ENCODE measurements at places on chromosomes 4 and X.

GRCh38 chrX:148728901-148729300 lies 228.5 kb downstream of the AFF2 start:
- no peak for DNase-seq

DNA sequence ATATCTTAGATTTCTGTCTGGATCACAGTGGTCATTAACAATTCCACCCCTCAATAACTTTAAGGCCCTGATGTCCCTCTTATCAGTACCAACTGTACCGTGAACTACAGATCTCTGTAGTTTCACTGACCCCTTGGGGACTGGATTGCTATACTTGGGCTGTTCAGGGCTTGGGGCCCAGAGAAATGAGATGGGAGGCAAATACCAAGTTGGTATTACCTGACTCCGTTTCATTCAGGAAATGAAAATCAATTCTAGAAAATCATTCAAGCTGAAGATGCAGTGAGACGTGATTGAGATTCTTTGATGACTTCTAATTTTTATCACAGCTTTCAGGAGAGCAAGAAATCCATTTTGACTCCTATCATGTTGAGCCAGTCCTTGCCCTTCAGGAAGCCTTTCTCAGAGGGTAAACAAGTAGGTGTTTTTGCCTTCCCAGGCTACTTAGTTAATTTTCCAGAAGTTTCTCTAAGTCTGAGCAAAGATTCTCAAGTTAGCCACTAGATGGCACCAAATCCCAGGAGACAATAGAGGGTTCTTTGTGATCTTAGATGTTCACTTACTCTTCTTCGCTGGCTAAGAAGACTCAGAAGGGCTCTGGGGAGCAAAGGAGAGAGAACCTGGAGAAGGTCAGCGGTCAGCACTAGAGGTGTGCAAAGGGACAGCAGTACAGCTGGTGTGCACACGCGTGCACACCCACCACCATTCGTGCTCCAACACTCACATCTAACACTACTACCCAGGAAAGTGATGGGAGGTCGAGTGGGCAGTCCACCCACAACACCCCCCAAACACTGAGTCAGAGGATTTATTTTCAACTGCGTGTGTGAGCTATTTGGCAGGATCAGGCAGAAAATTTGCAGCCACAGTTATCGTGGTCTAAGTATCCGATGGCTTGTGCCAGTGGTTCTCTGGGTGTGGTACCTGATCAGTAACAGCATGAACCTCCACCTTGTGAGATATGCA lies 7.4 kb downstream of the HNRNPH2 start:
- DNase-seq: no peak

- no peak for DNase-seq
Observed at GRCh38 chrX:56802428-56802827, 73.4 kb downstream of the NBDY start.

GRCh38 chr4:52870225-52870624 lies 8.1 kb downstream of the RASL11B start:
- DNase-seq: no peak

Measured in stimulated activated CD8-positive, alpha-beta memory T cell treated with anti-CD3 and anti-CD28 coated beads, Interleukin-4, amount 100 ng/mL, for 4 hours (primary cell).